ENCODE measurements at places on chromosomes 5 and 9.

DNA sequence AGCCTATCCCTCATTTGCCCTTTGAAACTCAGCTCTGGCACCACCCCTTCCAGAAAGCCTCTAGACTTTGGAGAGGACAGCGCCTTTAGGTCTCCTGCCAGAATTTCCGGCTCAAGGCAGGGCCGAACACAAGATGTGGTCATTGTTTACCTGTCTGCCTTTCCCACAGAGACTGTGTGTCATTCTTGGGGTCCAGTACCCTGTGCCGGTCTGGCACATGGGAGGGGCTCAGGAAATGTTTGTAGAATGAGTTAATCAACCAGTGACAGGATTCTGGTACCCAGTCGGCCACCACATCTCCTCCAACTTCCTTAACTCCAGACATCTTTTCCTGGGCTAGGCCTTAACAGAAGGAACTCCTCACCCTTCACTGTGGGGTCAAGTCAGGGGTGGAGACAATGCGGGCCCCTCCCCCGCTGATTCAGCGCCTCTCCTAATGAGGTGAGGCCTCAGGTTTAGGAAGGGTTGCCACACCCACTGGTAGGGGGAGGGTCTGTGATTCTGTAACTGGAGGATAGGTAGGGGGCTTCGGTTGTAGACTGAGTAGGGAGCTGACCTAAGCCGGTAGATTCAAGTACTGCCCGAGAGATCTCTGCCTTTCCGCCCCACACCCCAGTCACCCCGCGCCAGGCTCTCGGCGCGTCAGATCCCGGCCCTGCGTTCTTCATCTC, 29.3 kb downstream of the PCDH1 start:
- no peak for DNase-seq

DNA sequence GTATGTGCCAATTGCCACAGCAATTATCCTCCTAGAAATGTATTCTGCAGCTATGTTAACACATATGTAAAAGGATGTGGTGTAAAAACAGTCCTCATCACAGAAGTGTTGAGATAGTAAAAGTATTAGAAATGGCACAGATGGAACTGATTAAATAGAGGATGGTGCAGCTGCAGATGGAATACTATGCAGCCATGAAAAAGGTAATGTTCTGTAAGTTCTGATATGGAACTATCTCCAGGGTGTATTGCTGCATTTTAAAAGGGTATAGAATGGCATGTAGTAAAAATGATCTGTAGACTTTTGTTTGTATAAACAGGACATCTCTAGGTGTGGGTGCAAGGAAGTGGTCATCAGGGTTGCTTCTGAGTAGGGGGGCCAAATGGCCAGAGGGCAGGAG, 63.0 kb upstream of the PHYKPL start:
- no peak for DNase-seq

DNA sequence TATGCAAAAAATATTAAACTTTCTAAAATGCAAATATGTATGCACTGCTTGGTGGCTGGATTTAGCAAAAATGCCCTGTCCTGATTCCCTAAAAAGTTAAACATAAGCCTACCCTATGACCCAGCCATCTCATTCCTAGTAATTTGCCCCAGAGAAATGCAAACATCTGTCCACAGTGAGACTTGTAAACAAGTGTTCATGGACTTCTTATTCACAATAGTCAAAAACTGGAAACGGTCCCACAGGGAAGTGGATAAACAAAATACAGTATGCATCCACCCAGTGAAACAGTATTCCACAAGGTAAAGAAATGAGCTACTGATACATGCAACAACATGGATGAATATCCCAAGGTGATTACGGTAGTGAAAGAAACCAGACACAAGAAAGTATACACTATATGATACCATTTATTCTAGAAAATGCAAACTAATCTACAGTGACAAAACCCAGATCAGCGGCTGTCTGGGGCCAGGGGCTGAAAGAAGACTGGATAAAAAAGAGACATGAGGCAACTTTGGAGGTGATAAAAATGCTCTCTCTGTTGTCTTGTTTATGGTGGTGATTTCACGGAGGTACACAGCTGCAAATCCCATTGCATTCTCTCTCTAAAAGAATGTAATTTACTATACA, 277.3 kb downstream of the GLIS3 start:
- no peak for DNase-seq

DNA sequence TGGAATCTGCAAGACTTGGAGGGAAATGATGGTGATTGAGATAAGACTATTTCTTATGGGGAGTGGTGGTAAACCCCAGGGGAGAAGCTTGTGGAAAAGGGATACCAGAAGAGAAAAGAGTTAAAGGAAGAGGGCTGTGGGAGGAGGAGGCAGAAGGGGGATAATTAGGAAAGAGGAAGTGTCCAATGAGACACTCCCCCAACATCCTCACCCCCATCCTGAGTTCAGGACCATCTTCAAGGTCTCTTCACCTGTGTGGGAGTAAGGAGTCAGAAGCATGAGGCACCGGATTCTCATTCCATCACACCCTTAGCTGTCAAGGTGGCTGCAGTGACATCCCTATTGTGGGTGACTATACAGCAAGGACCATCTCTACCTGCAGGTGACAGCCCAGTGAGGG, 106.6 kb upstream of the POC5 start:
- DNase-seq = no peak

GRCh38 chr9:121841771-121842611, 190.6 kb downstream of the DAB2IP start:
- no peak for DNase-seq

- no peak for DNase-seq
Measured at GRCh38 chr9:137301081-137301947, 757 bp downstream of the NRARP start.

DNA sequence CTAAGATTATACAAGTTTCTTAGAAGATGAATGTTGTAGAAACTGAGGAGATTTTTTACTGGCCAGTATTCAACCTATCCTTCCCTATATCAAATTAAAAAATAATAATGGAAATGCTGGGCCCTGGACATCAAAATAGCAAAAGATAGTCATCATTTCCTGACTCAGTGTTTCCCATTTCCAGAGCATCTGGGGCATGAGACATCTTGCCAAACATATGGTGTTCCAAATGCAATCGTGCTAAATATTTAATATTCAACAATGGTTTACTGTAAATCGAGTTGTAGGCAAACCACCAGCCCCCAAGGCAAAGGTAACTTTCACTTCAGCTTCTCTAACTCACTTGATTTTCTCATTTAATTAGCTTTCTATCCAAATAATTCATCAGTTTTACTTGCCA, 152.9 kb downstream of the FRMD3 start:
- no peak for DNase-seq

DNA sequence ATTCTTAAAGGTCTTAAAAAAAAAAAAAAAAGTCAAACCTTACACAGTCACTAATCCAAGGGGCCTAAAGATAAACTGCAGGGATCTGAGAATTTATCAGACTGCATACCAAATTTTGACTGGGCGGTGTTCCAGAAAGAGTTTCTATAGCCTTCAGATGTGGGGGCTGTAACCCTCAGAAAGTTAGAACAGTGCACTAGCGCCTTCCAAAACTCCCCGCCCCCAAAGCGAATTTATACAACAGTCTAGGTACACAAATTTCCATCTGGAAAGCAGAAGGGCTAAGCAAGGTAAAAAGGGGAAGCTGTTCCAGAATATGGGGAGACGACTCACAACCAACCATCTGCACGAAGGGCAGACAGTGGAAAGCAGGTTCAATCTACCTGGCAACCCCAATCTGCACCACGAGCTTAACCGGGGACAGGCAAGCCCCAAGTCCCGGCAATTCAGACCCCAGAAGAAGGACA, 813 bp downstream of the ERMP1 start:
- no peak for DNase-seq

DNA sequence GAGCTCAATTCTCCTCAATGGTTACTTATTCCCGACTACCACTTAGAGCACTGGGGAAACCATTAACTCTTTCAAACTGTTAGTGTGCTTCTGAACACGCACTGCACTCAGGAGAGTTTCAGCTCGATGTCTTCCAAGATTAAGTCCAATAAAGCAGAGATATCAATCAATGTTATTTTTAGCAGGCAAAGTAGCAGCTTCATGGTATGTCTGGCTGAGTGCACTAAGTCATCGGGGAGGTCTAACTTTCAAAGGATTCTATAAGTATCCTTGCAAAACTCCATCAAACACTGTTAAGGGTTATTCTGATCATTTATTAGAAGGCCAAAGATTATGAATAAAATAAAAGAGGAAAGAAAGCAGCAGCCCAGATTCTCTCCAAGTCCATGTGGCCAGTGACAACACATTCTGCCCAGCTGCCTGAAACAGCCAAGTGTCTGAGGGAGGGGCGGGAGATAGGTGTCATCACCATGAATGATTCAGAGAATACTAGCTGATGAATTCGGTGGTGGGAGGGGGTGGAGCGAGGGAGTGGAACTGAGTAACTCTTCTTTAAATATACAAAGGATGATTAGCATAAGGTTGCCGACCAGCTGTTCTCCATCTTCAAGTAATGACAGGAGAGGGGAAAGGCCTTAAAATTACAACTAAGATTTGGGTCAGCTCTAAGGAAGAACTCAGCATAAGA, 21.3 kb downstream of the NREP start:
- DNase-seq = no peak

DNA sequence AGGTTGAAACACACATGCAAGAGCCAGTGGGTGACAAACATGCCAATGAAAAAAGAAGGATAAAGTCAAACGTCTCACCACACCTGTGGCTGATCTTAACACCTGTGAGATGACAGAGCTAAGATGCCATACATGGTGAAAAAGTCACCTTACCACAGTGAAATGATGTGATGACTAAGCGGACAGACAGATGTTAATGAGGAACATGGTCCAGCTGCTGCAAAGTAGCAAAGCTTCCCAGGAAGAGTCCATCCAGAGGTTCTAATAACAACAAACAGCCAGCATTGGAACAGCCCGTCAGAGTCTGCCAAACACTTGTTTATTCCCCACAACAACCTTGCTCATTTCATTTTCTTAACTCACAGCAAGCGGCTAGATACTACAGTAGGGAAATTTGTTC, 1.9 kb downstream of the KIAA1191 start:
- no peak for DNase-seq

GRCh38 chr5:66829826-66830225, 233.6 kb downstream of the MAST4 start:
- DNase-seq = no peak

GRCh38 chr9:134136996-134137299, 1.1 kb downstream of the WDR5 start:
- no peak for DNase-seq

DNA sequence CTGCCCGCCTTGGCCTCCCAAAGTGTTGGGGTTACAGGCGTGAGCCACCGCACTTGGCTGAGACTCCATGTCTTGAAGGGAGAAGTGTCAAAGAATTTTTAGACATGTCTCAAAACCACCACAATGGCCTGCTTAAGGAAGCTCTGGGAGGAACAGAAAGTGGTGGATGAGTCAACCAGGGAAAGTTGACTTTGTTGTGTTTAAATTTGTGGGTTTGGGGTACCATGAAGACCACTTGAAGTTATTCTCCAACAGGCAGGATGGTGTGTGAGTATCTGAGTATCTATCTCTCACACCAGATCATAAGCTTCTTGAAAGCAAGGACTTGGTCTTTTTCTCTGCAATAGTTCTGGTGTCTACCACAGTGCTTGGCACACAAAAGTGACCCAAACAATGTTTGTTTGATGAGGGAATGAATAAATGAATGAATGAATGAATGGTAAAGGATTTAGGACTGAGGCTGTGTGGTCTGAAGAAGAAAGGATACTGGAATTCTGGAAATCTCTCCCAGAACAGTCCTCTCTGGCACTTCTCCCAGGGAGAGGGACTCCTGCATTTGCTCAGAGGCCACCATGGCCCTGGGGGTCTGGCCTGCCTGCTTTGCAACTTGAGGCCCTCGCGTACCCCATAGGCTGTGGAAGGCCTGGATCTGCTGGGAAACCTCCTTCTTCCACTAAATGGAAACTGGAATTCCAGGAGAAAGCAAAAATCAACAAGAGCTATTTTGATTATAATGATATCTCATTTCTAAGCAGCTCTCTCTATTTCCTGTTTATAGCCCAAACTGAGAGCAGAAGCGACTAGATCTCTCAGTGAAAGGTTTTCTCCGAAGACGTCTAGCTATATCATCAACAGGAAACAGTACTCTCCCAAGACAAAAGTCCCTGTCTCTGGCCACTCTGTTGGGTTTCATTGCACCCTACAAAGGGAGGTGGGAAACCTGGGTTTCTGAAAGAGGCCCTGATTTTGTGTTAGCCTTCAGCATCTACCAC, 187.9 kb downstream of the PALM2AKAP2 start:
- DNase-seq = no peak

DNA sequence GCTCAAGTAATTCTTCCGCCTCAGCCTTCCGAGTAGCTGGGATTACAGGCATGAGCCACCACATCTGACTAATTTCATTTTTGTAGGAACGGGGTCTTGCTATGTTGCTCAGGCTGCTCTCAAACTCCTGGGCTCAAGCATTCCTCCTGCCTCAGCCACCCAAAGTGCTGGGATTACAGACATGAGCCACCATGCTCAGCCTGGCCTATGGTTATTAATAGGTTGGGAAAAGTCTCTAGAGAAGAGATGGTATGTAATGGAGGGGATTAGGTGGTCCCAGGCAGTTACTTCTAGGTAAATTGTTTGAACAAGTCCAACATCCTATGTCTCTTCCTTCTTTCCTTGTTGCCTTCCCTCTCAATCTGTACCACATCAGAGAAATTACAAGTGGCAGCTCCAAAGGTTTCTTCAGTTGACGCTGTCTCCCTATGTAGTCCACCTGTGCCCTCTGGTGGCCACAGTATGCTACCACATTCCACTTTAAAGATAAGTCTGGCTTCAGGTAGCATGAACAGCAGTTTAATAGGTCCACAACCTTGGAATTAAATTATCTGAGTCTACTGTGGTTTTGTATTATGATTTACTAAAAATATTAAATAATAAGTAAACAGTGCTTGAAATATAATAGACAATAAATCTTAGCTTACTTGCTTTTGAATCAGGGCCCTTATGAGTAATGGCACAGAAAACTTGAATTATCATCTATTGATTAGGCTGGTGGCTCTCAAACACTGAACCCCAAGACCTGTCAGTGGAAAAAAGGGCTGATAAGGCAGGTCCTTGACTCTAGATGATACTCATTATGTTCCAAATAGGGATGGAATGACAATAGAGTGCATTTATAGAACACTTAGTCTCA, 9.7 kb downstream of the TIGD6 start:
- DNase-seq = peak; percentile 23

DNA sequence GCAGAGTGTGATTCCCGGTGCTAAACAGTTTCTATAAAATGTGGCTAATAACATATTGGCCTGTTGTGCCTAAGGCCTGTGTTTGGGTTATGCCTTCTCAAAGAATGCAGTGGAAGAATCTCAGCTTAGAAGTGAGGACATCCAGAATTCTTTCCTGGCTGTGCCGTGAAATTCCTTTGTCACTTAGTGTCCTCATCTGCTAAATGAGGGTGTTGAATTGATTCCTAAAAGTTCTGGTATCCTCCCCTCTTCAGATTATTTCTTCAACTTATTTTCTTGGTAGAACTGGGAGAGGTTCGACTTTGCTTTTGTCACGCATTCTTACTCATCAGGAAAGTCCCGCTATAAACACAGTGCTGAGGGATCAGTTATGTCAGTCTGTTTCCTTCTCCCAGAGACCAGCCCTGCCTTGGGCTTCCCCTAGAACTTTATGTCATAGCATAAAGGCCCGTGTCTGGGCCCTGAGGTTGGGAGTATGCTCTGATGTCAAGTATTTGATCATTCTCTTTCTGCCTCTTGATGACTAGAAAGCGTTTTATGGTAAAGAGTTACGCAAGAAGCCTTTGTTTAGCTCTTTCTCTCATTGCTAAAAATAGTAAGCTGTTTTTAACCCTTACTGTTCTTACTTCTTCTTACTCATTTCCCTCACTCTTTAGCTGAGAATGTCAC, 29.5 kb downstream of the MTAP start:
- DNase-seq = no peak
